NCI-H460 (cell line): ENCODE measurements at places on chromosomes 4 and X.
A peak's percentile ranks its signal among the peaks of the same experiment; 100 is the strongest.

DNA sequence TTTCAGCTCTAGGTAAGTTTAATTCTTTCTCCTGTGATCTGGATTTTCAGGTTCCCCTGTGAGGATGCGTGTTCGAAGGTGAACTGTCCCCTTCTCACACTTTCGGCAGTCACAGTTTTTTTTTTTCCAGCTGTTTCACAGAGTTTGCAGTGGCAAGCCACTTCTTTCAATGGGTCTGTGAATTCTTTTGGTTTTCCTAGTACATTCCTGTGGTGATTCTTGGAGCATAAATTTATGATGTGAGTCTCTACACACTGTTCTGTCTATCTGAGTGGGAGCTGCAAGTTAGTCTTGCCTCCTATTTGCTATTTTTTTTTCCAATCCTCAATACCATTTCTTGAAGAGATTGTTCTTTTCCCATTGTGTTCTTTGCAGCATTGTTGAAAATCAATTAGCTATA is 595.5 kb downstream of the RAPGEF2 start:
- DNase-seq: no peak

- DNase-seq: peak; percentile 23
These were observed 553 bp downstream of the SEPTIN6 start for GRCh38 chrX:119692191-119693039.

DNA sequence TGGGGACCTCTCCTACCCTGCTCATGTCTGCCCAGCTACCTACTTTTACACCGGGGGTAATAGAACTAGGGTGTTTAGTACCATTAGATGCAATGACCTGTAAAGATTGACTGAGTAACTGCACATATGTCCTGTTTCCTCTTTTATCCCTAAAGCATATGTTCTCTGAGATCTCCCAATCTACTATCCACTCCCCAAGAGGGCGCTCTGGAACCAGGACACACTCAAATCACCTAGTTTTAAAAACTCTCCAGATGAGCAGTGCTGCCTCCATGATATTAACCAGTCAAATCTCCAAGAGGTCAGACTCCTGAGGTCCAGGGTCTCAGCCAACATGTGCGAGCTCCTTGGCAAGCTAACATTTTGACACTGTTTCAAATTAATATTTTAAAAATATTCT is 87.0 kb upstream of the TSPAN5 start:
- peak; percentile 33 for DNase-seq

DNA sequence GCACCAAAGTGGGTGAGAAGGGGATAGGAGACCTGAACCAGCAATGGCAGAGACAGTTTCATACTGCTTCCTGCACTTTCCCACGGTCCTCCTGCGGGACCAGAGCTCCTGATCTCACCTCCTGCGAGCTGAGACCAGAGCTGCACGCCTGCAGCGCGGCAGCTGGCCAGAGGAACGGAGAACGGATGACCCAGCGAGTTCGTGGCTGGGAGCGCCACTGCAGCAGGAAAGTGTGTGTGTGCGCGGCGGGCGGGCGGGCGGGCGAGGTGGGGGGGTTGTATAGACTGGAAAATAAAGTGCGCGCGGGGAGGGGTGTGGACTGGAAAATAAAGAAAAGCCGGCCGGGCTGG is 16.5 kb downstream of the MCF2 start:
- peak; percentile 1 for DNase-seq

GRCh38 chrX:95974096-95974470 is 710.6 kb upstream of the DIAPH2 start:
- DNase-seq: no peak

DNA sequence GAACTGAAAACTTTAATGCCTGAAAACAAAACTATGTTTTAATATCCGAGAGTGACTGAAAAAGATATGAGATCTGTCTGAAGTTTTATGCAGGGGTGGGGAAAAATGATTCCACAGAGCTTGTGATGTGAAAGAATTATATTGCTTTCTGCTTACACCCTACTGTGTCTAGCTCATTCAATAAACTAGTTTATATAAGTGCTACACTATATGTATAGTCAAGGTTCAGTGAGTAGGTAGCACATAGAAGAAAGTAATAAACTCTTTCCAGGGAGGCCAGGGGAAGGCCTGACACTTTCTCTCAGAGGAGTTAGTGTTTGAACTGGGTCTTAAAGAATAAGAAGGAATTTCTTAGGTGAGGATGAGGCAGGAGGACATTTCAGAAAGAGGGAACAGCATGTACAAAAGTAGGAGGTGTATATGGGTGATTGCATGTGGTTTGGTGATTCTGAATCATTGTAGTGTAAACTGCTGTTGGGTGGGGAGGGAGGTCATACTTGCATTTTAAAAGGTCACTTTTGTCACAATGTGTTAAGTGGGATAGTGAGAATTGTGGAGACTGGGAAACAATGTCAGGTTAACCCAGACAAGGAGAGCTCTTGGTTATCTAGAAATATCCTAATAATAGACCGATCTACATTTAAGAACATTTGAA is 25.1 kb upstream of the TEX13D start:
- no peak for DNase-seq

DNA sequence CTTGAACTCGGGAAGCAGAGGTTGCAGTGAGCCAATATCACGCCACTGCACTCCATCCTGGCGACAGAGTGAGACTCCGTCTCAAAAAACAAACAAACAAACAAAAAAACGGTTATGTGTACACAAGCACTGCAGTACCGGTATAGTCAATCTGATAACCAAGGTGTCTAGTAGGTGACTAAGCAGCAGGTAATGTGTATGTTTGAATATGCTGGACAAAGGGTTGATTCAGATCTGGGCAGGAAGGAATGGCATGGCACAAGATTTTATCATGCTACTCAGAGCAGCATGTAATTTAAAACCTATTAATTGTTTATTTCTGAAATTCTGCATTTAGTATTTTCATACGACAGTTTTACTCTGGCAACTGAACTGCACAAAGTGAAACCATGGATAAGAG is 41.7 kb downstream of the MAGEC1 start:
- no peak for DNase-seq

GRCh38 chr4:187235456-187236170 is 512.0 kb upstream of the FAT1 start:
- no peak for DNase-seq

- DNase-seq: no peak
These were observed 5.7 kb downstream of the NSG1 start for GRCh38 chr4:4392501-4393183.

GRCh38 chr4:142660728-142661127 is 185.4 kb downstream of the INPP4B start:
- DNase-seq: no peak

DNA sequence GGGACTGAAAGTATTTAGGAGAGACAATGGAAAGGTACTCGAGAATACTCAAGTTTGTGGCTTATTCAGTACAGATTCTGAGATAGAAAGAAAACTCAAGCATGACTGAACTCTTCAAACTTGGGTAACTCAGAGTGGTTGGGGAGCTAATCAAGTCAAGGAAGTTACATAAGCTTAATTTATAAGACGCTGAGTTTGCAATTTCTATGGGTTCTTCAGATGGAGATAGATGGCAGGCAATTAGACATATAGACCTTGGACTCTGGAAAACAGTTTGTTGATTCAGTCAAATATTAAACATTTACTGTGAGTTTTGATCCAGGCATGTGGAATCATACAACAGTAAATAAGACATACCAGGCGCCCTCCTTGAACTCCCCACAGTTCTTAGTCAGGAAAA is 1749.9 kb upstream of the TENM3 start:
- DNase-seq: no peak

DNA sequence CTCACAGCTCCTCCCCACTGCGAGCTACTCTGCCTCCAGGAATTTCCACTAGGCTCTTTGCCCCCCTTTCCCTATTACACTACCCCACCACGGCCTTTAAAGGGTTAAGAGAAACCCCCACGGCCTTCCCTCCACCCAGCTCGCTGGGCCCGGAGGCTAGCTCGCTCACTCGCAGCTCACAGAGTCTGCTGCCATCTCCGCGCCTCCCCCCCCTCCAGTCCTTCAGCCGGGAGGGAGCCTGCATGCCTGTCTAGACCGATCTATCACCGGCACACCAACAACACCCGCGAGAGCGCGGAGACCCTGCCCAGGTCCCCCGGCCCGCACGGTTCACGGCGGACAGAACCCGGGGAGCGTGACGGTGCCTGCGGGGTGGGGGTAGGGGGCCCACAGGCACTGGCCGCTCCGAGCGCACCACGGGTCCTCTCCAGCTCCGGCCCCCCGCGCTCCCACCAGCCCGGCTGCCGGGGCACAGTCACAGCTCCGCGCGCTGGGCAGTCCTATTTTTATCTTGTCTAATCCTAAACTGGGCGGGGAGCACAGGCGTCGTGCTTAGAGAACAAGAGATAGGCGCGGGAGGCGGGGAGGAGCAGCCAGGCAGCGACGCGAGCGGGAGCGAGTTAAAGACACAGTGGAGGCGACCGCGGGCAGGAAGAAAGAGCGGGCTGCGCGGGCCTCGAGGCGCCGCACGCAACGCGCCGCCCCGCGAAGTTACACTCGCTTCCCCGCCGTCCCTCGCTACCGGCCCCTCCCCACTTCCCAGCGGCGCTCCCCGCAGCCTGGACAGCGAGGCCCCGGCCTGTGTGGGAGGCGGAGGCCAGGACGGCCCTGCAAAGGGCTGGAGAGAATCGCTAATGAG is 3.5 kb downstream of the BCOR start:
- DNase-seq: no peak

DNA sequence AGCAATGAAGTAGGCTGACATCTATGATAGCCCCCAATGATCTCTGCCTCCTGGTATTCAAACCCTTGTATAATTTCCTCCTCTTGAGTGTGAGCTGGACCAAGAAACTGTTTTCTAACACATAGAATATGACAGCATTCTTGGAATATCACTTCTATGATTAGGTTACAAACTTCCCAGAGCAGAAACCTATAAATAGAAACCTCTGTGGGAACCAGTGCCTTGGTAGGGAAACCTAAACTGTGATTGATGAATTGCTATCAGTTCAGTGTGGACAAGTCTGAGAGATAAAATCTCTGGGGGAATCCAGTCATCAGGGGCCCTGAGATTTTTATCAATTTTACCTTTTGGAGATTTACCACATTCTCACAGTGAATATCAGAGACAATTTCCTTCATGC is 756.5 kb upstream of the AGA start:
- DNase-seq: no peak

DNA sequence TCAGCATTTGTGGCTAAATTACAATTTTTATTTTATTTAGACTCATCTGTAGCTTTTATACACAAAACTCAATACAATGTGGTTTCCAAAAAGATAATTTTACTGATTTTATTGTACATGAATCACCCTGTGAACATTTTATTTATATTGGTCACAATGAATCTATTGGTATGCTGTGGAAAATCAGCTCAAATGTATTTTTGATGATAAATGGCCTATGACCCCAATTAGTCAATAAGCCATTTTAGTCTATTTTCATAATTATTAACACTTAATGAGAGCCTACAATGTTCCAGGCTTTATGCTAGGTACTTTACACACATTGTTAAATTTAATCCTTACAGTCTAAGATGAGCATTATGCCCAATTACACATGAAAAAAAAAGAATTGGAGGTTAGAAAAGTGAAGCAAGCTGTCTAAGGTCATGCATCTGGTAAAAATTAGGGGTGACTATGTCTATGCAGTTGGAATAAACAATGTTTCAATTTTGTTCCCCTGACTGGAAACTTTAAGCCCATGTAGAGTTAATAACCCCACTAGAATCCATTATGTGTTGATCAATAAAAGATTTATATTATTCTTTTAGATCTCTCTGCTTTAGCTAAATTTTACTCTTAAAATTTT is 344.7 kb downstream of the PABPC4L start:
- no peak for DNase-seq

DNA sequence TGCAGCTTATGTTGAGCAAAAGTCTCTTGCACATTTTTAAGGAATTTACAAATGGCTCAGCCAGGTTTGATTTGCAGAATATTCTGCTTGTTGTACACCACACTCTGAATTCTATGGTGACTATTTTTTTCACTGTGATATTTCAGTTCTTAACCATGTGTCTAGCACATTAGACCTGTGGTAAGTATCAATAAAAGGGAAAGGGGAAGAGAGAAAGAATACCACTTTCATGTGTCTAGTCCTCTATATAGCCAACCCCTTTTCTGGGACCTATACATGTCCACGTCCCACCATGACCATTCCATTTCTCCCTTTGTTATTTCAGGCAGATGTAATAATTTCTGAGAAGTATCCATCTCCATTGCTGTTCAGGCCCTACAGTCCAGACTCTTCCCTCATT is 121.3 kb upstream of the PNPLA4 start:
- no peak for DNase-seq

GRCh38 chr4:24701683-24702082 is 93.7 kb upstream of the SOD3 start:
- no peak for DNase-seq

GRCh38 chr4:123449780-123450179 is 53.2 kb downstream of the SPRY1 start:
- DNase-seq: no peak

DNA sequence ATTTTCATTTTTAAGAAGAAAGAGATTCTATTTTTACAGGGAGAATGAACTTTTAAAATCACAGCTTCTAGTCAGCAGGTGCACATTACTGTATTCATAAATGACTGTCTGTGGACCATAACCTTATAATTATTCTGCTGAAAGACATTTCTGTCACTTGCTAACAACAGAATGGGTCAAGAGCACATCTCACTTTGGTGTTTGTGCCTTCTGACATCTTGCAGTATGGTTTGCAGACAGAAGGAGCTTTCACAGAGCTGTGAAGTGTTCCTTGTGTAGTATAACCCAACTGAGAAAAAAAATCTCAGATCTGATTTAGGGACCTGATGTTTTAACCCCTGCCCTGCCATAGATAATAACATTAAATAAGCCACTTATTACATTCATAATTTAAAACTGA is 131.4 kb upstream of the CTSO start:
- DNase-seq: no peak

GRCh38 chr4:113232194-113232593 is 182.7 kb downstream of the ANK2 start:
- DNase-seq: no peak

- no peak for DNase-seq
These were observed 201.4 kb downstream of the MAGEB17 start for GRCh38 chrX:16368696-16369095.

DNA sequence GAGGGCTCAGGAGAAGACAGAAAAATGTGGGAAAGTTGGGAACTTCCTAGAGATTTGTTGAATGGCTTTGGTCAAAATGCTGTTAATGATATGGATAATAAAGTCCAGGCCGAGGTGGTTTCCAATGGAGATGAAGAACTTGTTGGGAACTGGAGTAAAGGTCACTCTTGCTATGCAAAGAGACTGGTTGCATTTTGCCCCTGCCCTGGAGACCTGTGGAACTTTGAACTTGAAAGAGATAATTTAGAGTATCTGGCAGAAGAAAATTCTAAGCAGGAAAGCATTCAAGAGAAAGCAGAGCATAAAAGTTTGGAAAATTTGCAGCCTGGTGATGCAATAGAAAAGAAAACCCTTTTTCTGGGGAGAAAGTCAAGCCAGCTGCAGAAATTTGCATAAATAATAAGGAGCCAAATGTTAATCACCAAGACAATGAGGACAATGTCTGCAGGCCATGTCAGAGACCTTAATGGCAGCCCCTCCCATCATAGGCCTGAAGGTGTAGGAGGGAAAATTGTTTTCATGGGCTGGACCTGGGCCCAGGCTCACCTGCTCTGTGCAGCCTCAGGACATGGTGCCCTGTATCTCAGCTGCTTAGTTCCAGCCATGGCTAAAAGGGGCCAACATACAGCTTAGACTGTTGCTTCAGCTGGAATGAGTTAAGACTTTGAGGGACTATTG is 203.8 kb downstream of the RELL1 start:
- no peak for DNase-seq

GRCh38 chrX:50671661-50672060 is 142.3 kb downstream of the SHROOM4 start:
- no peak for DNase-seq
